Hypothalamus (tissue), 51 donors: ENCODE measurements at places on chromosomes 6 and 20.

GRCh38 chr6:170271771-170272314 is 19.0 kb downstream of the DLL1 start:
- DNase-seq = no peak

DNA sequence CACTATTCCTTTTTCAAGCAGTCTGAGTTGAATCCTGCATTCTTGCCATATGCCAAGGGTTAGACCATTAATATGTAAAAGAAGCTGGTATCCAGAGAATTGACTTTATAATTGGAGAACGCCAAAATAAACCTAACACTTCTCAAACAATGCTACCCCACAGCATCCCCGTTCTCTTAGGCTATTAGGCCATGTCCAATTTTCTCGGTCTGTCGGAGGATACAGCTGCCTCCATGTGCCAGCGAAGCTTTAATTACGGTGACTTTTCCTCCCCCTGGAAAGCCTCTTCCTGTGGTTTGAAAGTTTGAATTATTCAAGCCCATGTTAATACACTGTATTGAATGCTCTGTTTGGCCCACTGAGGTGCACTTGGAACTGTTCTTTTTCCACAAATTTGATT is 60.5 kb downstream of the HS3ST5 start:
- no peak for DNase-seq

- DNase-seq = no peak
Measured at GRCh38 chr6:105431226-105431625, 28.3 kb upstream of the PREP start.

- DNase-seq = no peak
Measured at GRCh38 chr6:122953766-122954165, 42.3 kb upstream of the CLVS2 start.

DNA sequence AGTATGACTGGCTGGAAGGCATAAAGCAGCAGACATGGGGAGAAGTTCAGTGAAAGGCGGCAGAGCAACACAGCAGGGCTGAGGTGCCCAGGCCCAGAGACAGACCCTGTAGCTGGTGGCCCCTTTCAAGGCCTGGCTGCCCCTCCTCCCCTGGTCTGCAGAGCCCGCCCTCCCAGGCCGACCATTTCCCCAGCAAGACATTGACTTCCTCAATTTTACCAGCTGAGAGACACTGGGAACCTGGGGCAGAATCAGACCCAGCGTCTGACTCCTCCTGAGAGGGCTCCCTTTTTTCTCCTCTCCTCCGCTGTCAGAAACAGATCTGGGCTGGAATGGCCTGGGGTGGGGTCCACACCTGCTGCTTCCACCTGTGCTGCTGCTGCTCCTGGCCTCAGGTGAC is at the start of gene TREML4:
TSS of gene TREML4 (plus strand) at position 254 of the 400 bp plus-strand sequence. CDS start at position 333, 79 bp downstream.
- DNase-seq = no peak
